ENCODE measurements at places on chromosomes 4 and X. TPM values are rescaled to one million over a fixed set of nuclear protein-coding genes. Genes with fewer than 3 reads are reported as not detected.

GRCh38 chr4:181525634-181526033 lies 717.6 kb upstream of the TENM3 start:
- no peak overlapping the region for H3K27ac ChIP-seq
- no peak overlapping the region for H3K4me3 ChIP-seq
- H3K27me3 ChIP-seq, result peaks cover 2% of the 10 kb centered on the region

DNA sequence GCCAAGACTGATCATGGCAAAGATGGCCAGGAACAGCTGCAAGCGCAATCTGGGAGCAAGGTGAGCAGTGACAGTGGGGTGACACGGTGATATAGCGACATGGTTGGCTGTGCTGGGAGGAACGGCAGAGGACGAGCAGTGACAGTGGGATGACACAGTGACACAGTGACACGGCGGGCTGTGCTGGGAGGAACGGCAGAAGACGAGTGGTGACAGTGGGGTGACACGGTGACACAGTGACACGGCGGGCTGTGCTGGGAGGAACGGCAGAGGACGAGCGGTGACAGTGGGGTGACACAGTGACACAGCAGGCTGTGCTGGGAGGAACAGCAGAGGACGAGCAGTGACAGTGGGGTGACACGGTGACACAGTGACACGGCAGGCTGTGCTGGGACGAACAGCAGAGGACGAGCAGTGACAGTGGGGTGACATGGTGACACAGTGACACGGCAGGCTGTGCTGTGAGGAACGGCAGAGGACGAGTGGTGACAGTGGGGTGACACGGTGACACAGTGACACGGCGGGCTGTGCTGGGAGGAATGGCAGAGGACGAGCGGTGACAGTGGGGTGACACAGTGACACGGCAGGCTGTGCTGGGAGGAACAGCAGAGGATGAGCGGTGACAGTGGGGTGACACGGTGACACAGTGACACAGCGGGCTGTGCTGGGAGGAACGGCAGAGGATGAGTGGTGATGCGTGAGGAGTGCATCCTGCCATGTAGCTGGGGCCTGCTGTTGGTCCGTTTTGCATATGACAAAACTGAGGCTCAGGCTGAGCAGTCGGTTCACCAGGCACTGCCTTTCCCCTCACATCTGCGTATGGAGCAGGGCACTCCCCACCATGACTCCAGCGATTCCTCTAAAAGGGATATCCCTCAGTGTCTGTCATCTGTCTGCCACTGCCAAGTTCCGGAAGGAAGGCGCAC lies 36.0 kb upstream of the MXD4 start:
- H3K4me1 ChIP-seq, result peaks cover 20% of the 10 kb centered on the region
- DNase-seq, result peak; percentile 41
- H3K4me3 ChIP-seq, result no peak overlapping the region
- H3K27ac ChIP-seq, result peak overlapping the region; percentile 10

DNA sequence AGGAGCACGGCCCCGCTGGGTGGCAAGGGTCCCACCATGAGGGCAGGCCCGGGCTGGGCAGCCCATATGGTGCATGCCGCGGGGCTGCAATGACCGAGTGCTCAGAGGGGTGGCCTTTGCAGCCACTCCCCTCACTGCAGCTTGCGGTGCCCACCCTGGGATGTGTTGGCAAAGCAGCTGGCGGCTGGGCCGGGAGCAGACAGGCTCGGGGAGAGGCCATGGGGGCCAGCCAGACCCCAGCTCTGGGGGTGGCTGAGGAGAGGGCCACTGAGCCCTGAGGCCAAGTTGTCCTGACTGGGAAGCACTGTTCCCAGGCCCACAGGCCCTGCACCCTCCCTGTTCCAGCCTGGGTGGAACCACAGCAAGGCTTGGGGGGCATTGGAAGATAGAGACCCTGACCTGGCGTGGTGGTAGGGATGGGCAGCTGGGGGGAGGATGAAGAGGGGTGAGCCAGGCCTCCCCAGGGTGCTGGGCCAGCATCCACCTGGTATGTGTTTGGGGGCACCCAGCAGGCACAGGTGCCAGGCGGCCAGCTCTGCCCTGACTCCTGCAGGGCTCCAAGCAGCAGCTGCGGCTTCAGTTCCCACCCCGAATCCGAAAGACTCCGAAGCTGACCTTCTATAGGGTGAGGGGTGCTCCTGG lies 18.4 kb upstream of the RNF4 start:
- H3K27ac ChIP-seq, result no peak overlapping the region
- no peak overlapping the region for H3K4me3 ChIP-seq
- no peak for DNase-seq

- H3K4me1 ChIP-seq, result no peaks in the 10 kb centered on the region
- H3K27me3 ChIP-seq, result no peaks in the 10 kb centered on the region
- H3K27ac ChIP-seq, result no peak overlapping the region
Measured at GRCh38 chr4:79759793-79760192, 313.2 kb downstream of the ANTXR2 start.

Gene TLR7
- 0.21 TPM for total RNA-seq

Gene FATE1
- not detected for total RNA-seq

GRCh38 chr4:183986971-183987946 lies 82.2 kb downstream of the STOX2 start:
- peaks cover 5% of the 10 kb centered on the region for H3K27me3 ChIP-seq
- no peaks in the 10 kb centered on the region for H3K36me3 ChIP-seq
- peak; percentile 7 for DNase-seq
- no peak overlapping the region for H3K4me3 ChIP-seq
- no peak overlapping the region for H3K27ac ChIP-seq

All from activated naive CD4-positive, alpha-beta T cell treated with anti-CD3 and anti-CD28 coated beads for 36 hours (primary cell).